ENCODE measurements at places on chromosomes 1 and 21. TPM values are rescaled to one million over a fixed set of nuclear protein-coding genes. Genes with fewer than 3 reads are reported as not detected.

GJB3 gene
- not detected for total RNA-seq

CYP2J2 gene
- total RNA-seq, result 0.36 TPM

PTGFR gene
- 3.0 TPM for total RNA-seq

LRRC38 gene
- 2.4 TPM for total RNA-seq

DNA sequence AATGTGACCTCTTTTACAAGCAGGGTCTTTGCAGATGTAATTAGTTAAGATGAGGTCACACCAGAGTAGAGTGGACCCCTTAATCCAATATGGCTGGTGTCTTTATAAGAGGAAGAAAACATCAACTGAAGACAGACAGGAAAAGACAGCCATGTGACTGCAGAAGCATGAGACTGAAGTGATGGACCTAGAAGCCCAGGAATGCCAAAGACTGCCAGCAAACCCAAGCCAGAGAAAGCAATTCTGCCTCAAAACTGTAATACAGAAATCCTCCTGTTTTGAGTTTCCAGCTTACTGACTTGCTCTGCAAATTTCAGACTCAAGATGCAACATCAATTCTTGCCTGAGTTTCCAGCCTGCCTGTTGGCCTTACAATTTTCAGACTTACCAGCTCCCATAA, 17.3 kb downstream of the ENAH start:
- no peak for DNase-seq

GRCh38 chr1:231091831-231092301, 51.8 kb upstream of the FAM89A start:
- DNase-seq, result no peak
